CD4-positive, alpha-beta memory T cell (primary cell): ENCODE measurements at places on chromosomes 7 and 10.

- DNase-seq, result no peak
These were observed 26.0 kb downstream of the PRSS2 start for GRCh38 chr7:142796501-142797390.

GRCh38 chr7:69147631-69148030, 450.6 kb upstream of the AUTS2 start:
- DNase-seq, result no peak

DNA sequence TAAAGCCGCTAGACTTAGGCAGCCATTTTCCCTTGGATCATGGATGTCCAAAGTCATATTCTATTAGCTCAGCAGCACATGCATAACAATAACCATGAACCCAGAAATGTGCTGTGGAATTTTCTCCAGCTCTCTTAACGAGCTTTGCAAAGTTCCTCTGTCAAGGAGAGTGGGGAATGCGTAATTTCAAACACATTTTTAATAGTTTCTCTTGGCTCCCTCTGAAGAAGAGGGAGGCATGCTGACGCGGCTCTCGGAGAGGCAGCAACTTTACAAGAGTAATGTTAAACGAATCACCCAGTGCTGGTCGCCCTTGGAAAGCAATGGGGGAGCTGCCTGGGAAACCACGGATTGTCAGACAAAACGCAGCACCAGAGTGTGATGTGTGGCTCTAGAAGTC, 114.8 kb downstream of the RAB18 start:
- DNase-seq, result no peak

DNA sequence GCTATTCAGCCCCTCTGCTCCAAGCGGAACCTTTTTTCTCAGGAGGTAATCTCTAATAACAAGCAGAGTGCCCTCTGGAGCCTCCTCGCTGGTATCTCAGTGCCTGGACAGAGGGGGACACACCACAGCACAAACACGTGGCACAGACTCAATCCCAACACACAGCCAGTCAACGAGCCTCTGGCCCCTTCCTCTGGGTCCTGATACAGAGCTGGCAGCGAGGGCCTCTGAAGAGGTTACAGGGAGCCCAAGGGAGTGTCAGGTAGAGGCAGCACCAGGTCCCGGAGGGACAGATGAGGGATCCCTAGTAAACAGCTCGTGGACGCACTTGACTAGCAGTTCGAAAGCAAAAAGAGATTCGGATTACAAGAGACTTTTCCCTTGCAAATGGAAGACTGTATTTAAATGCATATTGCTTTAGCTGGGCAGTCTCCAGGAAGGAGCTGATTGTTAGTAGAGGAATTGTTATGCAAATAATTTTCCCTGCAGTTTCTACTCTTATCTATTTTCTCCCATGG, 14.1 kb downstream of the CXCL12 start:
- no peak for DNase-seq

DNA sequence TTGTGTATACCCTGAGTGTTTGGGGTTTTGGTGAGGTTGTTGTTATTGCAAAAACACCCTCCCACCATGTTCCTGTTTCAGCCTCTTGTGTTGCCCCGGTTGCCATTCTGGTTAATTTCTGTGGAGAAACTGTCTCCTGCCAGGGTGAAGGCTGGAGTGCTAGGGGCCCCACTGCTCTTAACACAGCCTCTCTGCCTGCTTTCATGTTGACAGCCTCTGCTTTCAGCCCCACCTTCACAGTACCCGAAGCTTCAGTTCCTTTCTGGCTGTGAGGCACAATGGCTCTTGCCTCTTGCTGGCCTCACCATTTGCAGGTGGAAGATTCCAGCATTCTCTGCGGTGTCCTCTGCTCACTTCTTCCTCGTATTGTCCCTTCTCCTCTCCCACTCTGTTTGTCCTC, 19.2 kb downstream of the SLC18A2 start:
- no peak for DNase-seq

DNA sequence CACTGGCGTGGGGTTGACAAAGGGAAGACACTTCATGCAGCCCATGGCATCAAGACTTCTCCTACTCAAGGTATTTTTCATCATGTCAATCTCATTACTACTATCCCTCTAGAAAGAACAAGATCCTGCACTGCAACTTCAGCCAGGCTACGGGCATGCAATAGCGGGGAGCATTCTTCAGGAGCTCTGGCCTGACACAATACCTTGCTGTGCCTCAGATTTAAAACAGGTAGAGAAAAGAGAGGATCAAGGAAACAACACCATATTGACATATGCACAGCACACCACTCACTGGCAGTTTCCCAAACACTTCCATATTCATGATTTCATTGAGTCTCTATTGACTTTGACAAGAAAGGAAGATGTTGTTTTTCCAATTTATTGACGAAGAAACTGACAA, 51.5 kb downstream of the DOCK4 start:
- DNase-seq, result no peak

- DNase-seq, result no peak
These were observed 627 bp upstream of the FLNC start for GRCh38 chr7:128829391-128830166.

DNA sequence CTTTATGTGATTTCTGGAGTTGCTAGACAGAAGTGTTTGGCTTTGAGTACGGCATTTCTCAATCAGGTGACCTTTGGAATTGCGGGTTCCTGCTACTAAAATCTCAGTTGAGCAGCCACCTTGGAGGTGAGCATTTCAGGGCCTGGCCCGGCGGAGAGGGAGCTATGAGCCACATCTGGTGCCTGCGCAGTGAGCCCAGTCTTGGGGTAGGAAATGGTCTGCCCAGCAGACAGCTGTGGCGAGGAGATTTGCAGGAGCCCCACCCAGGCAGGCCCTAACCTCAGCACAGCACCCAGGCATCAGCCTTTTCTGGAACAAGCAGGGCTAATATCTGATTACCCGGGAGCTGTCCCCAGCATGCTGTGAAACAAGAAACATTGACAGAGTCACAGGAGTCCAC, 547.9 kb upstream of the FOXK1 start:
- no peak for DNase-seq

- no peak for DNase-seq
These were observed 119.5 kb downstream of the DOCK4 start for GRCh38 chr7:112086496-112087254.

GRCh38 chr10:126199221-126199998, 188.9 kb downstream of the ADAM12 start:
- no peak for DNase-seq

- no peak for DNase-seq
These were observed 219.1 kb downstream of the EMX2 start for GRCh38 chr10:117761695-117762094.

GRCh38 chr7:146172112-146172511, 55.5 kb downstream of the CNTNAP2 start:
- DNase-seq, result no peak

GRCh38 chr10:131852176-131852822, 48.5 kb upstream of the PPP2R2D start:
- DNase-seq, result no peak

GRCh38 chr7:101231644-101232043, 6.0 kb downstream of the CLDN15 start:
- no peak for DNase-seq

- DNase-seq, result peak; percentile 1
These were observed 504 bp upstream of the BMPER start for GRCh38 chr7:33904681-33905388.

- DNase-seq, result no peak
These were observed 82.5 kb upstream of the GATA3 start for GRCh38 chr10:7971949-7972348.

DNA sequence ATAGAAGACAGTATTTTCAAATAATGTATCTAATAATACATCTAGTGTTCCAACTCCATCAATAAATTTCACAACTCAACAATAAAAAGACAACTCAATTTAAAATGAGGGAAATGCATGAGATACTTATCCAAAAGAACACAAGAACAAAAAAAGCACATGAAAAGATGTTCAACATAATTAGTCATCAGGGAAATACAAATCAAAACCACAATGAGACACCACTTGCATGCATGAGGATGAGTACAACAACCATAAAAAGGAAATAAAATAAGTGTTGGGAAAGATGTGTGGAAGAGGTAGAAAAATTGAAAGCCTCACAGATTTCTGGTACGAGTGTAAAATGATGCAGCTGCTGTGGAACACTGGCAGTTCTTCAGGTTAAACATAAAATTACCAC, 111.6 kb upstream of the PTPRZ1 start:
- no peak for DNase-seq

DNA sequence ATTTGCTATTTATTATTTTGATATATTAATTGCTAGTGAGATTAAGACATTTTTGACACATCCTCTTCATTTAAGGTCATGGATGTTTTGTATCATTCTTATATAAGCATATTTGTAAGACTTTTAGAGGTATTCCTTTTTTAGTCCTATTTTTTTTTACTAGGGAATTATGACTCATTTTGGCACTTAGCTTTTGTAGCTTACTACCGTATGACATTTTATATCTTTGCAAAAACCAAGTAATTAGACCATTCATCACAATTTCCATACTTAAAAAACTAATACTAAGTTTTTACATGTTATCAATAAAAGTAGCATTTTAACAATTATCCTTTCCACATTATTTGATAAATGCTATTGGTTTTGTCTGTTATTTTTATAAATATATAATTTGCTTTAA, 41.6 kb downstream of the BMPR1A start:
- DNase-seq, result no peak

DNA sequence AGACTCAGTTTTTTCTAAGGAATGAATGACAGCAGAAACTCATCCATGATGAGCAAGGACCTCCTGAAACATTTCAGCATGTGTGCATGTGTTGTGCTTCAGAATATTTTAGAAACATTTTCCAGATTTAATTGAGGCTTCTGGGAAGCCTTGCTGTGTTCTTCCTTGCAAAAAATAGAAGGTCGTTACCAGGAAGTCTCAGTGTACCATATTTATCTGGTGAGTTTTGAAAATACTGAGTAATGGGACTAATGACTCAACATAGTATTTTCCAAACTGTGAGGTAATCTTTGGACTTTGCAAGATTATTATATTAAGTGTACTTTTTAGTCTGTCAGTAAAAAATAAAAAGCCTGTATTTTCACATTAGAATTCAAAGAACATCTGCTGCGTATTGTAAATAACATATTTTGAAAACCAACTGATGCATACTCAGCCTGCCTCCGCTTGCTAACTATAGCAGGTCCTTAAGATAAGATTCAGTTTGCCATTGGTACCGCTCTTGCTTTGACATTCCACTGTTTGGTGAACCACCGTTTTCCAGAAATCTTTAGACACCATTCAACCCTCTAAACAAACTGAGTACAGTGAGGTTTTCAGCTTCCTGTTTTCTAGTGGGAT, 739.6 kb upstream of the GALNT17 start:
- DNase-seq, result no peak

- no peak for DNase-seq
These were observed 53.4 kb downstream of the CFAP46 start for GRCh38 chr10:132888898-132889490.

DNA sequence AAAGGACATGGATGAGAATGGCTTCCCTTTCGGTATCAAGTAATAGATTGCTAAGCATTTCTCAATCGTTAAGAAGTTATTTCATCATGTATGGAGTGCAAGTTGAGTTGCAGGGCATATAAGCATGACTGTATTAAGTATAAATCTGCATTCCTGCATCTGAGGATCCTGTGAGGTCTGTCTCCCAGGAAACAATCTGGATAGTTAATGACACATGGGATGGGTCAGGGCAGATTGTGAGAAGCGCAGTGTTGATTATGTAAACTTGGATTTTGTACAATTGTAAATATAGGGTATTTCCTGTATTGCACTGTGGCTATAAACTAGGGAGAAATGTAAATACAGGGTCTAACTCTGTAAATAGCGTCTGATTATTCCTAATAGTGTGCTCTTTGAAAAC, 102.6 kb downstream of the PLXDC2 start:
- no peak for DNase-seq

DNA sequence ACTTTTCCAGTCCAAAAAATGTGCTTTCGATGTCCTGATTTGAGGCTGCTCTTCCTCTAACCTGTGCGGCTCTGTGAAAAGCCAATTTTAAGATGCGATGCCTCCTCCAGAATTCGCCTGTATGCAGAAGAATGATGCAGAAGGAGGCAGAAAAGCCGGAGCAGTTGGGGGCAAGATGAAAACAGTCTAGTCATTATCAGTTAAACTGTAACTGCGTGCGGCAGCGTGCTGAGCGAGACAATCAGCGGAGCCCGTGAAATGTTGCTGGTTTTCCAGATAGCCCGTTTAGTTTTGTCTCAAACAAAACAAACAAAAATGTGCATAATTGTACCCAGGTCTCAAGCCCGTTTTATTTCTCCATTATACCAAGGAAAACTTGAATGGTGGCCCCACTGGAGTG, 137.0 kb upstream of the FGFR2 start:
- no peak for DNase-seq

DNA sequence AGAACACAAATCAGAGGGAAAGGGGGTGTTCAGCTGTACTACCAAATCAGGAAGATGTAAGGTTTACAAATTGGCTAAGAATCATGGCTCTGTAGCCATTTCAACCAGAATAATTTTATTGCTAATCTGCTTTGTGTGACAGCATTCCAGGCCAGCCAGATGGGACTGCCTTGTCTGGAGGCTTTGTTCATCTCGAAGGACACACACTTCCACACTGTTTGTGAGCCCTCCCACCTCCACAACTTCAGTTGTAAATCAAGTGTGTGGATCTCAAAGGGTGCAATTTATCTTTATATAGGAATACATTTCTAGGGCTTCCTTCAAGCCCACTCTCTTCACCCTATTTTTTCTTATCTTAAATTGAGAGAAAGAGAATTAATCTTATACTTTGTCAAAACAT, 6.9 kb upstream of the OIT3 start:
- DNase-seq, result no peak

DNA sequence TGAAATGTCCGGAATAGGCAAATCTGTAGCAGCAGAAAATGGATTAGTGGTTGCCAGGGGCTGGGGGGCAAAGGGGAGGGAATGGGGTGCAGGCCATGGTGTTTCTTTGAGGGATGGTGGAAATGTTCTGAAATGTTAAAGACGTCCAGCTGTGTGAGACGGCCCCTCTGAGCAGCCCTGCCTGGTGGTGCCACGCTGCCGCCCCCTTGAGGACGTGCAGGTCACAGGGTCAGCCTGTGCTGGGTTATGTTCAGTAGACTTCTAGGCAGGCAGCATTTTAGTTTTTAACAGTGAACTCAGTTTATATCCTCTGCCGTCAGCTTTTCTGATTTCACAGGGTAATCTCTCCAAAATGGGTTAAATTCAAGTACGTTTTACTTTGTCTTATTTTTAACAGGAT, 9.4 kb downstream of the NUB1 start:
- DNase-seq, result no peak
